ENCODE measurements at places on chromosomes 11 and 22.

GRCh38 chr11:3347127-3347526 lies 31.8 kb downstream of the ZNF195 start:
- DNase-seq = no peak

GRCh38 chr22:49299821-49300231 lies 527.8 kb downstream of the BRD1 start:
- DNase-seq = no peak

DNA sequence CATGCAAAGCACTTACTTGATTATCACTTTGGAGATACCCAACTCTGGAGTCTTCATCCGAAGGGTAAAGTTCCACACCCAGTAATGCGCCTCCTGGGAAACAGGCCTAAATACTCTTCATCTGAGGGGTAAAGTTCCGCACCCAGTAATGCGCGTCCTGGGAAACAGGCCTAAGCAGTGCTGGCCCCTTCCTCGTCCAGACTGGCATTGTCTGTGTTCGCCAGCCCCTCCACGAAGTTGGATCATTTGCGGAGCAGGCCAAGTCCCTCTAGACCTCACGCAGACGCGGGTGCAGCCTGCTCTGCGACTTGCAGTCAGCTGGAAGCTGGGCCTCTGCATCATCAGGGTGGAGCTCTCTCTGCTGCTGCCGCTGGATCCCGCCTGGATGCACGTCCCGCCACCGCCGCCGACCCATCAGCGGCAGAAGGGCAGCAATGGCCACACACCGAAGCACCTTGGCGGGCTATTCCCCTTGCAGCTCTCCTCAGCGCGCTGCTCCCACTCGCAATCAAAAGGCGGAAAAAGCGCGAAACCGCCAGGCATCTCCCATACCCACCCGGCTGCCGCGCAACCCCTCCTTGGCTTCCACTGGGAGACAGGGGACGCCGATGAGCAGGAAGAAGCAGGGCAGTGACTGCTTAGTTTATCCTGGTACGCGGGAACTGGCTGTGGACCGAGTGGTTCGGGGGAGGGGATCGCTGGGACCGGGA lies 34.1 kb upstream of the GLYATL1 start:
- DNase-seq = no peak

DNA sequence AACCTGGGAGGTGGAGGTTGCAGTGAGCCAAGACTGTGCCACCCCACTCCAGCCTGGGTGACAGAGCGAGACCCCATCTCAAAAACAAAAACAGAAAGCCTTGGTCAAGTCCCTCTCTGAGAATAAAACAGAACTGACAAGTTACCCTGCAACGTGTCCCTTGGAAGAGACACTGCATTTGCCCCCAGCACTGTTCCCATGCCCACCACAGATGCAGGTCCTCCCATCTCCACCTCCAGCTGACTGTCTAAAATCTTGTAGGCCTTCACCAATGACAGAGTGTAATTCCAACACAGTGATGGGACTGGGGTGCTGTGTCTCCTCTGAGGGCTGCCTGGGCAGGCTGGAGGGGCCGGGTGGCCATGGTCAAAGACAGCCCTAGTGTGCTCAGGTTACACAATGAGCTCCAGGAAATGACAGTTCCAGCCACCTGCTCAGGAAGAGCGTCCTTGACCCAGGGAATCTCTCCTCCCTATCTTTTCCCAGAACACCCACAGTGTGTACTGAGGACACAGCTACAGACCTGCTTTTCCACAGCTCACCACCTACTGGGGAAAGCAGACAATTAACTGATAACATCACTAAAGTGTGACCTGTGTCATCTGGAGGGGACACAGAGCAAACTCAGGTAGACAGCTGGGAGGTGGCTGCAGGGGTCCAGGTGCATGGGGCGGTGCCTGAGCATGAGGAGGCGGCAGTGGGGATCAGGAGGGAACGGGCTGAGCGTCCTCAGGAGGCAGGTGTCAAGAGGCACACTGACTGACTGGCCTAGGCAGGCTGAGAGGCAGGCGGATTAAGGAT lies 56.4 kb downstream of the ARFGAP3 start:
- no peak for DNase-seq

DNA sequence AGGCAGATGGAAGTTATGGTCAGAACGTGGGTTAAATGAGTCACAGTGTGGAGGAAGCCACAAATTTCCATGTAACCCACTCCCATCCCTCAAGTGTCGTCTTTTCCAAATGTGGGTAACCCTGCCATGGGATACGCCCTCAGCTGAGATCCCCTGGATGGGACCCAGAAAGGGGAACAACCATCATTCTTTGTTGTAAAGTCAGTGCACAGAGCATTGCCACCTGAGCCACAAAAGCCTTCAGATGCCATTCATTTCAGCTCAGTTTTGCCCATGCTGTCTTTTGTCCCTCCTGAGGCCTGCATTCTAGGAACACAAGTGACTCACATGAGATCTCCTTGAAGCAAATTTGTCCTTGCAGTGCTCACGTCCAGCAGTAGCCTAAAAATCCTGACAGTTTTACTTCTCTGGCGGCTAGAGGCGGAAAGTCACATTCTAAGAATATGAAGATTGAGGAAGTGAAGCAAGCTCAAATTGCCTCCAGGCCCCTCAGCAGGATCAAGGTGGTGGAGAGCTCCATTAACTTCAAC lies 30.6 kb downstream of the MMP13 start:
- no peak for DNase-seq

- DNase-seq = no peak
These were observed 96.5 kb downstream of the NXPE2 start for GRCh38 chr11:114774599-114775361.

GRCh38 chr22:23036684-23037428 lies 33.5 kb upstream of the GNAZ start:
- DNase-seq = no peak

DNA sequence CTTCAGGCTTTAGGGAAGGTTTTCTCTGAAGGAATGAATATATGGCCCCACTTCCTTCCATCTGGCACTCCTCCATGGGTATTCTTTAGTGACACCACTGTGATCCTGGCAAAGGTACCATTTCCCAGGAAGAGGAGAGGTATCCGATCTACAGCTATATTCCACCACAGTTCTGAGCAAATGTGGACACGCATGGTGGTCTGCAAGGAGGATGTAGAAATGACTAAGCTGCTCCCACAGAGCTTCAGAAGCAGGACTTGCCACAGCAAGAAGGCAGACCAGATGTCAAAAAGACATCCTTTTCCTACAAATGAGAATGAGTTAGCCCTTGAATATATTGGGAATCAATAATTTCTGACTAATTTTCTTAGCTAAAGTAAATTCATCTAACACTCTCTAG lies 45.5 kb downstream of the ARFGAP2 start:
- DNase-seq = no peak

DNA sequence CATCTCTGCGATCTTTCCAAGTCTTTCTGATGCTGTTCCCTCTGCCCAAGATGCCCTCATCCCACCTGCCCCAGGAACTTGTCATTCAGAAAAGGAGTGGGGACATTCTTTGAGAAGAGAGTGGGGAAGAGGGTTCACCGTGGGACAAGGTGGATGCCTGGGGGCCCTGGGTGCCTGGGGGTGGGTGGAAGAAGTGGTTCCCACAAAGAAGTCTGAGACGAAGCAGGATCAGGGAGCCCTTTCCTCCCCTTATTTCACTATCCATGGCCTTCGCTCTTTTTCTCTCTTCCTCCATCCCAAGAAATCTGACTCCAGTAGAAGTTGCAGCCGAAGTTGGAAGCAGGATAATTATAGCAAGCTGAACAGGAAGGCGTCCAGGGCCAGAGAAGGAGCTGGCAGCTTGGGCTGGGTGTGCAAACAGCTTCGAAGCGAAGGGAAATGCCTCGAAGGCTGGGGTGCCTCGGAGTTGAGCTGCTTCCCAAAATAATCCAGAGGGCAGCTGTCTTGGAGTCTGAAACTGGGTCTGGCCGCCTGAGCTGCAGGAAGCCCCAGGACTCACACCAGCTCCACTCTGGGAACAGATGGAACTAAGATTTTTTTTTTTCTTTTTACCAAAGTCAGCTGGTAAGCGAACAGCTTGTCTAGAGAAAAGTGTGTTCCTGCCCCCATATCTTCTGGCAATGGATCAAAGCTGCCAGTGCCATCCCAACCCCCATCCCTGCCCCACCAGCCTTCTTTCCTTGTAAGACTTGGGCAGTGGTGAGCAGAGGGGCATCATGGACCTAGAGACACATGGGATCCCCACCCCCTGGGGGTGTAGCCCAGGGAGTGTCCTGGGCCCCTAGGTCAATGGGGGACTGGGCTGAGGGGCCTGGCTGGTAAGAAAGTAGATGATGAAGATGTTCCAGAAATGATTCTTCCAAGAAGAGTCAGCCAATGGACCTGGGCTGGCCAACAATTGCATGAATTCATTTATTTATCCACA lies 31.5 kb downstream of the PARVG start:
- no peak for DNase-seq

GRCh38 chr11:74909385-74909784 lies 39.5 kb downstream of the XRRA1 start:
- no peak for DNase-seq

GRCh38 chr11:125071846-125072217 lies 8.7 kb downstream of the SLC37A2 start:
- no peak for DNase-seq

DNA sequence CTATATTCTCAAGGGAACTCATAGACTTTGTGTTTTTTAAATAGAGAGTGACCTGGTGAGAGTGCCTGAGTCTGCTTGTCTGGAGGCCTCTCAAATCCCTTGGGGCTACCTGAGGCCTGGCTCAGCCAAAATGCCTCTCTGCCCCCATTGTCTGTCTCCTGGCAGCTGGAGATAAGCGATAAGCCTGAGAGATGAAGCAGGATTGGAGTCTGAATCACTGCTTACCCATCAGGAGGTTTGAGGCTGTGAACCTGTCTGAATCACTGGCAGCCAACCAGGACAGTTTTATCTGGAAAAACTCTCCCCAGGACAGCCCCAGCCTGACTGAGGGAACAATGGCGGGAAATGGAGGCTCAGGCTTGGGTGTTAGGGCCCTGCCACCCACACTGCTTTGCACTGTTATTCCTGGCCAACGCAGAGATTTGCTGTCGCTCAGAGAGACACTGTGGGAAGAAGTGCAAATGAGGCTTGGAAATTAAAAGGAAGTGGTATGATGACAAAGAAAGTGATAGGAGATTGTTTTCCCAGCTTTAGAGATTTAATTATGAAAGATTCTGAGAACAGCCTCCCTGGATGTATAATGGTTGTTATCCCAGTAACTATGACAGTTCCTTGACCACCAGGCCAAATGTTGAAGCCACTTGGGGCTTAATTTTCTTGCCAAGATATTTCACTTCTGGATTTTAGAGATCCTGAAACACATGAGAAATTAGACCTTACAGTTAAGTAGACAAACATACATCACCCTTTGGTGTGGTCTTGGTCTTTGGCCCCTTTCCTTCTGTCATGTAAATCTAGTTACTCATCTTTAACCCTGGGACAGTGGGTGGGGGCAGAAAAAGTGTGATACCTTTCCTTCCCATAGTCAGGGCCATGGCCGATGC lies 102.1 kb downstream of the RASSF10 start:
- DNase-seq = no peak

GRCh38 chr11:762421-763072 lies 14.7 kb downstream of the GATD1 start:
- no peak for DNase-seq

- DNase-seq = no peak
These were observed 13.6 kb downstream of the PLA2G6 start for GRCh38 chr22:38167988-38168407.

DNA sequence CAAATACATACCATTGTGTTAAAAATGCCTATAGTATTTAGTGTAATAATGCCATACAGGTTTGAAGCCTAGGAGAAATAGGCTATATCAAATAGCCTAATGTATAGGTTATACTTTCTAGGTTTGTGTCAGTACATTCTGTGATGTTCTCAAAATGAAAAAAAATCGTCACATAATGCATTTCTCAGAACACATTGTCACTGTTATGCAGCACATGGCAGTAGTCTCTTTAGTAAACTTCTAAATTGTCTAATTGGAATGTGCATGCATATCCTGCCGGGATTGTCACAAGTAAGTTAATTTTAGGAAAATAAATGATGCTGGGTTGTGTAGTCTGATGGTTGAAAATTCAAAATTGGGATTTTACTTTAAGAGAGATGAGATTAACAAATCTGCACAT lies 920.1 kb upstream of the CNTN5 start:
- DNase-seq = no peak

DNA sequence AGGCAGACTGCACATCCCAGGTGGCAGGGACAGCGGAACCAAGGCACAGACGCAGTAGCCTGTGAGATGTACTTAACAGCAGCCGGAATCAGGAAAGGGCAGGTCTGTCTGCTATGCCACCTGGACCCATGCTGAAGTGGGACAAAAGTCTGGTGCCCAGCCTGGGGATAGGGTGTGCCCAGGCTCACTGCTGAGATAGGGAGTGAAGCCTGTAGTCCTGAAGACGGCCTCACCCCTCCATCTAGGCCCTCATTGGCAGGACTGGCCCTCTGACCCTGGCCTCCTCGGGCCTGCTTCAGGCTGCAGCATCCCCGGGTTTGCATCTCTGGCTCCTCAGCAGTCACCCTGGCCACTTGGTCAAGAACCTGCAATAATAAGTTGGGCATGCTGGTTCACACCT lies 32.4 kb upstream of the TSKU start:
- DNase-seq = no peak

DNA sequence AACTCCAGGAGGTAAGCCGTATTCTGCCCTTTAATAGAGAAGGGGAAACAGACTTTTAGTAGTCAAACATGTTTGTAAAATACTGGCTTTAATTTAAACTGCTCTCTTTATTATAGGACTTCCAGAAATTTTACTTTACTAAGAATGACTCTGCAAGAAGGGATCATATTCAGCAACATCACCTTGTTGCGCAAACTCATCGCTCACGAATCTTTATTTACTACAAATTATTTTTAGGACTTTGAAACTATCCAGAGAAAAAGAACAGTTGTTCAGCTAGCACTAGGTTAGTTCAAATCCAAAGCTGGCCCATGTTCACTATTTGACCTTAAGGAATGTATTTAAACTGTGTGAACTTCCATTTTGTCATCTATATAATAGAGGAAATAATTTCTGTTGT lies 498.3 kb upstream of the TENM4 start:
- no peak for DNase-seq

GRCh38 chr11:121446752-121447156 lies 5.4 kb upstream of the SORL1 start:
- no peak for DNase-seq

DNA sequence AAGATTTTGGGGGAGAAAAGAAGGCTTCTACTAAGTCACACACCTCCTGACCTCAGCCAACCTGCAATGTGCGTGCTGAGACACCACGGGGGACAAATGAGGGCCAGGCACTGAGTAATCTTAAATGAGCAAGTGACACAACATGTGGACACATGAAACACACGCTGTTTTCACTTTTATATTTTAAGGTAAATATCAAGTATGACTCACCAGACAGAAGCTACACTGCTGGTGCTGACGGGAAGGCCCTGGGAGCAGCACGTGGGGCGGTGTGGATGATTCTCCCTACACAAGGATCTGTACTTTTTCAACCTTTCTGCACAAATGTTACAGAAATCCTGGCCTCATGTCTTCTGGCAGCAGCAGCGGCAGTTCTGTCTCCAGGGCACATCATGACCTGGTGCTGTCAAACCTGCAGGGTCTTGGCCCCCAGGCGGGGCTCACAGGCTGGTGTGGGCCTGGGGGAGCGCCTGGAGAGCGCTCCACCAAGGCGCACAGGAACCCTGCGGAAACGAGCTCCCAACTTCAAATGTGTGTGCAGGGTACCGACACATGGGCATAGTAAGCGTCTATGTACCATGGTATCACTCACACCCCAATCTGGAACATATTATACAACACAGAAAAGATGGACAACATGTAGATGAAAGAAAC lies 61.7 kb downstream of the DGCR2 start:
- no peak for DNase-seq

Measured in CD8-positive, alpha-beta T cell (primary cell).